Aorta (tissue), 5 donors: ENCODE measurements at places on chromosomes 12 and 14. TPM values are rescaled to one million over a fixed set of nuclear protein-coding genes. Genes with fewer than 3 reads are reported as not detected.

SRRM4 gene
- total RNA-seq: 0.27 TPM

PMCH gene
- total RNA-seq: not detected

TUNAR gene
- not detected for total RNA-seq

OTX2 gene
- total RNA-seq: not detected

TMTC3 gene
- 24.3 TPM for total RNA-seq

- no peak overlapping the region for H3K4me3 ChIP-seq
- no peak for DNase-seq
- no peaks in the 10 kb centered on the region for H3K4me1 ChIP-seq
- H3K27ac ChIP-seq: no peak overlapping the region
Observed at GRCh38 chr12:111029732-111030131, 109.4 kb upstream of the MYL2 start.

GRCh38 chr12:89353188-89353822 lies 1.0 kb upstream of the DUSP6 start:
- DNase-seq: peak; percentile 87
- H3K4me1 ChIP-seq: no peaks in the 10 kb centered on the region
- H3K27ac ChIP-seq: peak overlapping the region; percentile 69
- no peaks in the 10 kb centered on the region for H3K27me3 ChIP-seq
- no peaks in the 10 kb centered on the region for H3K36me3 ChIP-seq
- peak overlapping the region; percentile 36 for H3K4me3 ChIP-seq

- no peaks in the 10 kb centered on the region for H3K4me1 ChIP-seq
- peak; percentile 85 for DNase-seq
- H3K27ac ChIP-seq: peak overlapping the region; percentile 89
- H3K36me3 ChIP-seq: no peaks in the 10 kb centered on the region
- no peaks in the 10 kb centered on the region for H3K27me3 ChIP-seq
- H3K4me3 ChIP-seq: no peak overlapping the region
Observed at GRCh38 chr12:120654656-120655055, 14.2 kb downstream of the CABP1 start.
